ENCODE measurements at places on chromosomes 1 and 21.

DNA sequence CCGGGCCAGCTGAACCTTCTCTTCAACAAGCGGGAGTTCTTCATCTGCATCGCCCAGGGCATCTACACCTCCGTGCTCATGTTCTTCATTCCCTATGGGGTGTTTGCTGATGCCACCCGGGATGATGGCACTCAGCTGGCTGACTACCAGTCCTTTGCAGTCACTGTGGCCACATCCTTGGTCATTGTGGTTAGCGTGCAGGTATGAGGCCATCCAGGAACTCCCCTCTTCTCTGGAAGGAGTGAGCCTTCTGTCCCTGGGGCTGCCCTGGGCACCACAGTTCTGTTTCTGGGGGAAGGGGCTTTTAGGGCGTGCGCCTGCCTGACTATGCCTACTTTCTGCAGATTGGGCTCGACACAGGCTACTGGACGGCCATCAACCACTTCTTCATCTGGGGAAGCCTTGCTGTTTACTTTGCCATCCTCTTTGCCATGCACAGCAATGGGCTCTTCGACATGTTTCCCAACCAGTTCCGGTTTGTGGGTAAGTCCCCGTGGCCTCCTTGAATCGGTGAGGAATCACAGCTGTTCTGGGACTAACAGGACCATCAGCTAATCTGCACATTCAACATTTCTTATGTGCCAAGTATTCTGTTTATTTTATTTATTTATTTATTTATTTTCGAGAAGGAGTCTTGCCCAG lies 21.1 kb downstream of the ATP8B2 start:
- DNase-seq: no peak

DNA sequence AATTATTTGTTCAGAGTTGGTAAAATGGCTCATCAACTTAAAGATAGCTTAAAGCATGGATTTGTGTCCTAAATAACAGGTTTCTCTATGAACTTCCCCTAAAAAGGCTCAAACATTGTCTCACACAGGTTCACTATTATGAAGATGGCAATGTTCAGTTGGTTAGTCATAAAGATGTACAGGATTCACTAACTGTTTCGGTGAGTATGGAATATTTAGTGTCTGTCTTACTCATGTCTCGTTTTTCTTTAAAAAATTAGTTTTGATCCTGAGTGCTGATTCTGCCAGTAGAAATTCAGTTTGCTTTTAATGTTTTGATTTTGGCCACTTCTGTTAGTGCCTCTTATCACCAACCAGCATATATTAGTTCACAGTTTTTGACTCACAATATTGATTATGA lies 7.5 kb upstream of the MOV10 start:
- DNase-seq: no peak

DNA sequence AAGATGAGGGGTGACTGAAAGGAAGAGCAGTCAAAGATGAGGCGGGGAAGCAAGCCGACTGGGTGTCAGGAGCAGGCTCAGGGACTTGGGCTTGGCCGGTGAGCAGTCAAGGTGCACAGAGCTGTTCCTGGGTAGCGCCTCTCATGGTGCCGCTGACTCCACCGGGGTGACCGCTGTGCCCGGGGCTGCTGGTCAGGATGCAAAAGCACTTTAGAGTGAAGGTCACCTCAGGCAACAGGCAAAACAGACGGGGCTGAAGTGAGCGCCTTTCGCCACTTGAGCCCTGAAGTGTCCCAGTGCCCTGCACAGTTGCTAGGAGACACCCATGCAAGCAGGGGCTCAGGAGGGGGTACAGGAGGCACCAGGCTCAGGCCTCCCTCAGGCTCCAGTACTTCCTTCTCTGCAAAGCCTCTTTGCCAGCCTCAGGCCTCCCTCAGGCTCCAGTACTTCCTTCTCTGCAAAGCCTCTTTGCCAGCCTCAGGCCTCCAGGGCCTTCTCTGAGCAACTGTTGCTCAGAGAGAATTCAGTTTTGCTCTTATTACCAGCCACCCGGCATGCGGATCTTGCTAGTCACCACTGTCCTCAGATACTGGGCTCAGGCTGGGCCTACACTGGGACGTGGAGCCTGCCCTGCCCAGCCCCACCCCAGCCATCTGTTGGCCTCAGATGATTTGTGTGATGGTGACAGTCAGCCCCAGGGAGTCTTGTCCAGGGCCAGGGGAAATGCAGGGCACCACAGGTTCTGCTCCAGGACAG lies 99.7 kb upstream of the IRF2BP2 start:
- DNase-seq: no peak

- DNase-seq: no peak
These were observed 28.0 kb upstream of the EVA1B start for GRCh38 chr1:36351227-36351977.

- DNase-seq: no peak
These were observed 102.9 kb downstream of the EPB41 start for GRCh38 chr1:29017235-29017634.
